ENCODE measurements at places on chromosomes 7 and 10.
A peak's percentile ranks its signal among the peaks of the same experiment; 100 is the strongest.

GRCh38 chr7:51242007-51242691 is 74.5 kb downstream of the COBL start:
- DNase-seq, result no peak

GRCh38 chr7:103704701-103705100 is 258.7 kb upstream of the SLC26A5 start:
- no peak for DNase-seq

DNA sequence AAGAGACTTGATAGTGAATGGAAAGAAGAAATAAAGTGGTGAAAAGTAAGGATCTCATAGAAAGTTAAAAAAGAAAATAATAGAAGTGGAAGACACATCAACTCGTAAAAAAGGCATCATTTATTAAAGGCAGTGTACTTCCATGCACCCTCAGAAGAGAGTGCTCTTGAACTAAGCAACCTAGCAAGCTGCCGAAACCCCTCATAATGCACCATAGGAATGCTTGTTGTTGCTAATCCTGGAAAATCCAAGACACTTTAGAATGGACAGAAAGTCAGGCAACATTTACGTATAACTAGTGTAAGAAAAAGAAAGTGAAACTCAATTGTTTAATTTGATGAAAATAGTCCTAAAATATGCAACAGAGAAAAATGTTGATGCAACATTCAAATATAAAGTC is 12.8 kb downstream of the TFPI2 start:
- no peak for DNase-seq

DNA sequence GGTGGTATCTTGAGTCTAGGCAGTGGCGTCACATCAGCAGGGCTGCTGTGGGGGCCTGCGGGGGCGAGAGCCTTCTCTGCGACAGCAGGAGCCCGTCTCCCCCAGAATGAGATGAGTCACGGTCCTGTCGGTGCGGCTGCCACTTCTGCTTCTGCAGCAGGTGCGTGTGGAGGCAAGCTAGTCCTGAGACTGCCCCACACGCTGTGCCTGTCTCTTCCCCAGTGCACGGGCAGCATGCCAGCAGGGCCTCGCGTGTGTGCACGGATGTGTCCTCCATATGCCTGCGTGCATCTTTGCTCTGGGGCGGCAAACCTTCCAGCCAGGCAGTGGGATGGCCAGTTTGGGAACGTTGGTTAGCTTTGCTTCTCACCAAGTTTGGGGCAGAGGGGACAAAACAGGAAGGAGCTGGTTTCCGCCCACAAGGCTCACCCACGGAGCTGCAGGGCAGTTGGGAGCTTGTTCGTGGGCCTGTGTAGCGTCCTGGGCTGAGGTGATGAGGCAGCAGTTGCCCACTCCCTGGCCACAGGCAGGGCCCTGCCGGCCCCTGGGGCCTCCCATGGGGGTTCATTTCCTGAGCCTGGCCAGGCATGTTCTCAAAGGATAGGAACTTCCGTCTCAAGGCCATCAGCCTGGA is 60.8 kb upstream of the PPIF start:
- DNase-seq, result no peak

DNA sequence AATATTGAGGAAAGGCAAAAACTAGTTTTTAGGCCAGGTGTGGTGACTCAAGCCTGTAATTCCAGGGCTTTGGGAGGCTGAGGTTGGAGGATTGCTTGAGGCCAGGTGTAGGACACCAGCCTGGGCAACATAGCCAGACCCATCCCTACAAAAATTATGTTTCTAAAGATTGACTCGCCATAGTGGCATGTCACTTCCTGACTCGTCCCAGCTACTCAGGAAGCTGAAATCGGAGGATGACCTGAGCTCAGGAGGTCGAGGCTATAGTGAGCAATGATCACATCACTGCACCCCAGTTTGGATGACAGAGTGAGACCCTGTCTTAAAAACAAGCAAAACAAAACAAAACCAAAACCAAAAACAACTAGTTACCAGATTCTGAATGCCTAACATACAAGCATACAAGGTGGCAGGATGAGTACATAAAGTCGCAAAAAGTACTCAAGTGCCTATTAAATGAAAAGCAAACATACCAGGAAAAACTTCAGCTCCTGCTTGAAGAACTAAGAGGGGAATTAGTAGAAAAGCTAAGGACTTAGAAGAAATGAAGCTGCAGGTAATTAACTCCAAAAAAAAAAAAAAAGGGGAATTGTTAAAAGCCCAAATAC is 14.1 kb downstream of the ZNF398 start:
- no peak for DNase-seq

- peak; percentile 26 for DNase-seq
Observed at GRCh38 chr7:28077616-28078015, 103.0 kb downstream of the JAZF1 start.

DNA sequence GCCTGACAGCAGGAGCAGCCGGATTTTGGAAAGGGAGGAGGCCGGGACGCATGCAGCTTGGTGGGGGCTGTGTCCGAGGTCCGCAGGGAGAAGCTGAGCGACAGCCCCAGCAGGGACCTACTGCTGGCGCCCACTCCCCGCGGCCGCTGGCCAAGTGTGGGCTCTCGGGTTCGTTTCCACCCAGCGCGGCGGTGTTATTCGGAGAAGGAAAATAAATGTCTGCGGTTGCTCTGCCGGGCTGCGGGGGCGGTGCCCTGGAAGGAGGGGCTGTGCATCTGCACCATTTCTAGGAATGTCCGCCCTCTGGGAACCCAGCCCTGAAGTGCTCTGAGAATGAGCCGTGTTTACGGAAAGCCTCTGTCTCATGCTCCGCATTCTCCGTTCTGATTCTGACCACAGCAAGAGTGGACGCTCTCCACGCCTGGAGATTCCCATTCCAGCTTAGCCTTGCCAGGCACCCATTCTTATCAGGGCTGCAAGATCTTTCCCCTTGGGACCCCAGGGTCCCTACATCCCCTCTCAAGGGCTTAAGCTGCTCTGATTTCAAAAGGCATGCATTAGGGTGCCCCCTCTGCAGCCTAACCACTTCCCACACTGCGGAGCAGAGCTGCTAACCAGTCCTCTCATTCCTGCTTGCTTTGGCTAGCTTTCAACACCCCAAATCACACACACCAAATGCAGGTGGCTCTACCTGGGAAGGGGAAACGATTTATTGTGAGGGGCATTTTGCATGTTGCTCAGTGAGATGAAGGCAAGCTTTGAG is 256.6 kb upstream of the GLI3 start:
- peak; percentile 4 for DNase-seq

DNA sequence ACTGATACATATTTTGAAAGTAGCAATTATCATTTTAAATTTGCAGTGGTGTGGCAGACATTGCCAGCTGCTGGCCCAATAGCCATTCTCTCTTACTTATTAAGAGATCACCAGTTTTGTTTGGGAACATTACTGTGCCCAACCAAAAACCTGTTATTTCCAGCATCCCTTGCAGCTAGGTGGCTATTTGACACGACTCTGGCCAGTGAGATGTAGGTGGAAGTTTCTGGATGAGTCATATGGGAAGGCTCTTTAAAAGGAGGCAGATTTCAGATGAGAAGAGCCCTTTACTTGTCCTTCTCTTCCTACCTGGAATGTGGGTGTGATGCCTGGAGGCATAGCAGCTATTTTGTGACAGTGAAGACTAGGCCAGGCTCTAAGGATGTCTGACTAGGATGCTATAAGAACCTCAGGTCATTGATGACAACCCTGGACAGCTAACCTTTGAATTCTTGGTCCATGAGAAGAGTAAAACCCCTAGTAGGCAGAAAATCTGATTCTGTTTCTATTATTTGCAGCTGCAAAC is 77.9 kb downstream of the CARD11 start:
- no peak for DNase-seq

DNA sequence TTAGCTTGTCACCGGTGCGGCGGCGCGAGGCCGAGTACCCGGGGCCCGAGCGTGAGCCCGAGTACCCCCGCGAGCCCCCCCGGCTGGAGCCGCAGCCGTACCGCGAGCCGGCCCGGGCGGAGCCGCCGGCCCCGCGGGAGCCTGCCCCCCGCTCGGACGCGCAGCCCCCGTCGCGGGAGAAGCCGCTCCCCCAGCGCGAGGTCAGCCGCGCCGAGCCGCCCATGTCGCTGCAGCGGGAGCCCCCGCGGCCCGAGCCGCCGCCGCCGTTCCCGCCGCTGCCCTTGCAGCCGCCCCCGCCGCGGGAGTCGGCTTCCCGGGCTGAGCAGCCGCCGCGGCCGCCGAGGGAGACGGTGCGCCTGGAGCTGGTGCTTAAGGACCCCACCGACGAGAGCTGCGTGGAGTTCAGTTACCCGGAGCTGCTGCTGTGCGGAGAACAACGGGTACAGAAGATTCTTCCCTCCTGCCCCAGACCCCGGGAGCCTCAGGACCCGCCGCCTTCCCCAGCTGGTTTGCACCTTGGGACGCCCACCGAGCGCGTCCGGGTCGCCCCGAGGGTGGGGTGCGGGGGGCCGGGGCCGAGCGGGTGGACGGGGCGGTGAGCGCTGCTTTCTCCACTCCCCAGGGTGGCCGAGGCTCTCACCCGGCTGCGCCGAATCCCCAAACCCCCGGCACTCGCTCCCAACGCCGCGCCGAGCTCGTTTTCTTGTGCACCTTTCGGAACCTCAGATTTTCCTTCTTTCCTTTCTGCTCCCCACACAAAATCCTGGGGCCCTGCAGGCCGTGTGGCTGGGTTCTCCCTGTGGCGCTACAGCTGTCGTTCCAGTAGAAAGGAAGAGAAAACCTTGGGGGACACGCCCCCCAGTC is 708 bp downstream of the UBN2 start:
- peak; percentile 48 for DNase-seq

DNA sequence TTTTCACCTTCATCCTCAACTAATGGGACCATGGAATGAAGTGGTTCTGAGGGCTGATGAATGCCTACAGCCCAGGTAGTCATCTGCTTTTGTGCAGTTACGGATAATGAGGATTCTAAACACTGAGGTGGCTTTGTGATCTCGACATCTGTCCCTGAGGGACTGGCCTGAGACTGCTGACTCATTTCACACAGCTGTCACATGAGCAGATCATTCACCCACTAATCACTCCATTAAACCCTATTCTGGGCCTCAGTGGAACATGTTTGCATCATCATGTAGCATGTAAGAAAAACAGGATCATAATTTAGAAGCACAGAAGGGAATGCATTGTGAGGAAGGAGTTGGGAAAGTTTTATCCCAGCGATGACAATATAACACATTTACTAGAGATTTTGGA is 79.4 kb upstream of the FEZF1 start:
- no peak for DNase-seq

DNA sequence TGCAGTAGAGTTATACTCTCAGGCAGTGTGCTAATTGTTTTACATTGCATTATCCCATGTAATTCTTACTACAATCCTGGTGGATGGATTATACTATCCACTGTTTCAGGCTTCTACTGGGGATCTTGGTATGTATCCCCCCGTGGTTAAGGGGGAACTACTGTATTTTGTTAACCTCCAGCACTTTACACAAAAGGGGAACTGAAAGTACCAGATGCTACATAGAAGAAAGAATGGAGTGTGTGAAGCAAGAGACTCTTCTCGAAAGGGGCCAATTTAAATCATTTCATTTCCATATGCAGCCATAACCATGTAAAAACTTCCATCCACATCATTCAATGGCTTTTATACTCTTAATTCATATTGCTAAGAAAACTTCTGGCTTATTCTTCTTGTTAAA is 69.4 kb downstream of the C1GALT1 start:
- no peak for DNase-seq

GRCh38 chr7:15571301-15571878 is 9.6 kb upstream of the AGMO start:
- peak; percentile 12 for DNase-seq

DNA sequence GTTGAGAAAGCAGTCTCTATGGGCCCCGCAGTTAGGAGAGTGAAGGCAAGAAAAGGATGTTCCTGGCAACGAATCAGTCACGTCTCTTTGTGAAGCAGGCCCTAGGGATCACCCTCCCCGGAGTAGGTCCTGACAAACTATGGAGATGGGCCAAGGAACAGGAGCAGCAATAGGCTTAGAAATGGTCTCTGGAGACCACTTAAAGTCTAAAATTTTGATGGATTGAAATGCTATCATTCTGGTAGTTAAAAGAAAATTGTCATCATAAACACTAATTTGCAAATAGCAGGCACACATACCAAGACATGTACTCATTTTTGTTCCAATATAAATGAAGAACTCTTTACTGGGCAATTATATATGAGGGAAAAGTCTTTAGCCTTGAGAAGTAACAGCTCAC is 123.5 kb downstream of the ITGB8 start:
- DNase-seq, result no peak

GRCh38 chr7:139823959-139824521 is 5.0 kb upstream of the TBXAS1 start:
- DNase-seq, result no peak

DNA sequence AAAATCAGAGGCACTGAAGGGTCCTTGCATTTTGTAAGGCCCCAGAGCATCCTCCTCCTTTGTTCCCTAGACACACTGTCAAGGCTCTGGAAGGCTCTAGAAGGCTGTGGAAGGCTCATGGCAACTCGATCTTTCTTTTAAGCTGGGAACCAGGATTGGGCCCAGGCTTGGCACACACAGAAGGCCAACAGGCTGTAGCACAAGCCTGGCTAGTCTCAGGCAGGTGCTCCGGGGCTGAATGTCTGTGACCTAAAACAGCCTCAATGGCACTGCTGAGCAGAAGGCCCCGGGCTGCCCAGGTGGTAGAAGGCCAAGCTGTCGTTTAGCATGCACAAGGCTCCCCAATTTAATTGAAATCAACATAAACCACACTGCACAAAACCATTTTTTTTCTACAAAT is 55.7 kb downstream of the PRKAG2 start:
- no peak for DNase-seq
